Activated CD8-positive, alpha-beta memory T cell treated with anti-CD3 and anti-CD28 coated beads for 24 hours (primary cell): ENCODE measurements at places on chromosomes 2 and 18.
A peak's percentile ranks its signal among the peaks of the same experiment; 100 is the strongest.

DNA sequence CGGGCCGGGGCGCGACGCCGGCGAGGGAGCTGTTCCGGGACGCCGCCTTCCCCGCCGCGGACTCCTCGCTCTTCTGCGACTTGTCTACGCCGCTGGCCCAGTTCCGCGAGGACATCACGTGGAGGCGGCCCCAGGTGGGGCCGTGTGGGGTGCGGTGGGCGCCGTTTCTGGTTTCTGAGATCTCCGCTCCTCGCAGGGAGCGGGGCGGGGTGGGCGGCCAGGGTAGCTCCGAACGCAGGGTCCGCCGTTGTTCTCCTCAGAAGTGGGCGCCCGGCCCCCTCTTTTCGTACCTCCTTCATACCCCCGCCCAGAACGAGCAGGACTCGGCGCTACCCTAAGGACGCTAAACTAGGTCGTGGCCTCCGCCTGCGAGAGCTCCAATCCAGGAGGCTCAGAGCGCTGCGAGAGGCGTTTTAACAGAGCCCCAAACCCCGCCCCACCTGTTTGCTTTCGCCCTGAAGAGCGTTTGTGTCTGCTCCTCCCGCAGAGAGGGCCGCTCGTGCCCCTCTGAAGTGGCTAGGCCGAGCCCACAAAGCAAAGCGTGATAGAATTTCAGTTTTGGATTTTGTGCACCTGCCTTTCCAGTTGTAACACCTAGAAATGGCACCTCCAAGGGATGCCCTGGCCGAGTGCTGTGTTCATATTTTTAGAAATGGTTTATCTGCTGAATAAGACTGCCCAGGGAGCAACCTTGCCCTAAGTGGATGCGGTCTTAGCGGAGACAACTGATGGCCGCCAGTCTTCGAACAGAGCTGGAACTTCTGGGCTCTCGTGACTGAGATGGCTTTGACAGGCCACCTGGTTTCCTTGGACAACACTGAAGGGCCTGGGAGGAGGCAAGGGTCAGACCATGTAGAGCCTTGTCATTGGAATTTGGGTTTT, 626 bp downstream of the CAPN10 start:
- peak; percentile 80 for DNase-seq

GRCh38 chr18:55900380-55900779, 312.4 kb upstream of the TCF4 start:
- DNase-seq: no peak

DNA sequence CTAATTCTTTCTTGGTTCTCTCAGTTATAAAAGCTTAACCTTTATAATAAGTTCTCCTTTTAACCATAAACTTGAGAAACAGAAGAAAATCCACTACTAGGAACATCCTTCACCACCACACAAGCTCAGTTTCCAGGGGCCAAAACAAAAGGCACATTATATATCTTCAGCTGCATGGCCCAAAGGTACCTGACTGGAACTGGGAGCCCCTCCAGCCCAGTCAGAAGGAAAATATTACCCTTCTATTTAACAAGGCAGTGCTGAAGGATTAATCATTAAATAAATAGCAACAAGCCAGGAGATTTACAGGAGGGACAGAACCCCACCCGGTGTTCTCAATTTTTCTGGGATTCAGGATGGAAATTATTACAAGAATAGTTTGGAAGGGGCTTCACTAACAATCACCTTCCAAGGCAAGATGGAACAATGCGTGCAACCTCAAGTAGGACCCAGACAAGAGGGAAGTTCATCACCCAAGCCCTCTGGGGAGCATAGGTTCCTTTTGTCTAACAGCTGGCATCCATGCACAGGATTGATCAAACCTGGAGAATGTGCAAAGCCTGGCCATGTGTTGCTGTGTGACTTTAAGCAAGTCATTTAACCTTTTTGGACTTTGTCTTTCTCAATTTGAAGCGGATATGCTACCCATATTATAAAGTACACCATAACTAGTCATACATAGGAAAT, 159.6 kb upstream of the SETBP1 start:
- DNase-seq: no peak

DNA sequence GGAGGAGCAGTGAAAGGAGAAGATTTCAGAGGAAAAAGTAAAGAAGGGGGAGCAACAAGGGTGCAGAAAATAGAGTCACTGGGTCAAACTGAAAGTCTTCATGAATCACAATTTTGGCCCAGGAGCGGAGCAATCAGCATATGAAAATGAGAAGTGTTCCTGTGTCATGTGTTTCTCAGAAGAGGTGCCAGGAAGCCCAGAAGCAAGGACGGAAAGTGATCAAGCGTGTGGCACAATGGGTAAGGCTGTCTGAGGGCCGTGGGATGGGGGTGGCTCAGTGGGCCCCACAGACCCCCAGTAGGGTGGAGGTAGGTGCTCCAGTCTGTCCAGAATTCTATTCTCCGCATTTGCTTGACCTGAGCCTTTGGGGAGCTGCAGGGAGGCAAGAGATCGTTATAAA, 44.2 kb downstream of the SP140 start:
- DNase-seq: no peak

DNA sequence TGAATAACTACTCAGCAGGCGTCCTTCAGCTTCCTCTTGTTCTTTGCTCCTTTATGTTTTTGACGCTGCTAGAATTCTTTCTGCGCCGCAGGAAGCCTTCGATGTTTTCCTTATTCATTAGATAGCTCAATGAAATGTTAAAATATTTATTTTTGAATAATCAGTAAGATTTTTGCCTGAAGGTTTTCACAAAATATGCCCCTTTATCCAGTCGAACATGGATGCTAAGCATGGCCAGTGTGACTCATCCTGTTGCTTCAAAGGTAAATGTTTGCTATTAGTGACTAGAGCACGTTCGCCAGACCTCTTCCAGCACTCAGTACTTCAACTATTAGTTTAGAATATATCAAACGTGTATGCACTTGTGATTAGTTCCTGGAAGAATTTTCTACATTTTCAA, 7.6 kb upstream of the MEIS1 start:
- no peak for DNase-seq

GRCh38 chr18:63376538-63376937, 9.5 kb upstream of the KDSR start:
- no peak for DNase-seq

- no peak for DNase-seq
Observed at GRCh38 chr2:158723181-158723838, 71.8 kb upstream of the DAPL1 start.

DNA sequence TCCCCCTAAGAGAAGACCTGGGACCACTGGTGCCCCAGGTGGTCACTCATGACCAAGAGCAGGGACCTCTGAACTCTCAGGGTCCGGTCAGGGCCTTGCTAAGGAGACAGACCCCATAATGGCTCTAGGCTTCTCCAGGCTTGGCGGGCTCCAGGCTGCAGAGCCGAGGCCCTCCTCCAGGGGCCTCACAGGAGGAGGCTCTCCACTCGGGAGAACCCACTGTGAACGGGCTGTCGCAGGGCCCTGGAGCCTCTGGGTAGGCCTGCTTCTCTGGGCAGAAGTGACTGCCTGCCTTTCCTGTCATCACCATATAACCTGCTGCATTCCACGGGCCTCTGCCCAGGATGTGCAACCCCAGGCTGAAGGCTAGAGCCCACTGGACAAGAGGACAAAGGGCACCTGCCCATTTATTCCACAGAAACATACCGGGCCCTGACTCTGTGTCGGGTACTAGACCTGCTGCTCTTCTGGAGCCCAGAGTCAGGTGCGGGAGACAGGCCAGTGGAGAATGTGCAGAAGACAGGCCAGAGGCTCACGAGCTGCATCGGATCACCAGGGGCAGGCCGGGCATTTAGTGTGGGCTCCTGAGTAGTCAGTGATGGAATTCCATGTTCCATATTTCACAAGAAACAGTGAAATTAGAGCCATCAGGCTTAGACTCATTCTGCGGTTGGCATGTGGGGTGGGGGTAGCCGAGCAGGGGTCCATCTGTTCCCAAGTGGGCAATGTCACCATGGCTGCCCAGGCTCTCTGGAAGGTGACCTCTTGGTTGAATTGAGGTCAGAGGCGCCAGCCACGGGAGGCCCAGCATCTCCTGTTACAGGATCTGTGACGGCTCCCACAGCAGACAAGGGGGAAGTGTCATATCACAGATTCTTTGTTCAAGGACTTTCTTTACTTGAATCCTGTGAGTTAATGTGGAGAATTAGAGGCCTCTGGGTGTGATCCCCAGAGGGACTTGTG, 220.8 kb downstream of the SH3RF3 start:
- peak; percentile 59 for DNase-seq

DNA sequence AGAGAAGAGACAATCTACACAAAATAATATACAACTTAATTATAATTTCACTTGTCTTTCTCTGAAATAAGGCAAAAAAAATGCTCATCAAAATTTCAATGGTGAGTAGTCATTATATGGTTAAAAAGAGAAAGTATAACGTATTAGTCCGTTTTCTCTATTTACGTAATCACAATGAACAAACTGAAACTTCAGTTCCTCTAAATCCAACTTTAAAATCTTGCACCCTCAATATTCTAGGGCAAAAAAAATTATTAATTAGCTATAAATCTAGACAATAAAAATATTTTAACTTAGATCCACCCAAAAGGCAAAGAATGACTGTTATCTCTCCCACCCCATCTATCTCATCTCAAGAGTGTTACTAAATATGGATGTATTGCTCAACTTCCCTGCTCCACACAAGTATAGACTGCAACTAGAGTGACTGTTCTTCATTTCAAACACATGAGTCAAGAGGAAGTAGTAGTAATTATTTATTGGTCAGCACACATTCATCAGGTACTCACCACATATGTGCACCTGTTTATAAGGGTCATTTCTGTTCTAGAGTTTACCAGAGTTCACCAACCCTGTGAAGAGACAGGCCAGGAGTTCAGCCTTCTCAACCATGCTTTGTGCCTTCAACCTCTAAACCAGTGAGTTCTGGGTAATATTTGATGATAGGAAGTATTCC, 36.4 kb downstream of the STK39 start:
- no peak for DNase-seq

DNA sequence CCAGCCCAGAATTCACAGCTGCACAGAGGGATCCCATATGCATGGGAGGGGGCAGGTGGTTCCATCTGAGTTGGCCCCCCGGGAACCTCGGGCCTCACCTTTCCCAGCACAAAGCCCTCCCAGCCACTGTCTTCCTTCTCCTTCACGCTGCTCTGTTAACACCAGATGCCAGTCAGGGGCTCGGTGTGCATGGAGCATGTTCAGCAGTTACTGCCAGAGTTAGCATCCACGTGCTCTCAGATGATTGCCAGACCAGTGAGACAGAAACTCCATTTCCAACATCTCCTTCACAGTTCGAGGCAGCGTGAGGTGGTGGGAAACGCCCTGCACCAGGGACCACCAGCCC, 101.0 kb downstream of the PTGR3 start:
- peak; percentile 43 for DNase-seq

GRCh38 chr2:119871725-119872124, 112.0 kb downstream of the PTPN4 start:
- no peak for DNase-seq

DNA sequence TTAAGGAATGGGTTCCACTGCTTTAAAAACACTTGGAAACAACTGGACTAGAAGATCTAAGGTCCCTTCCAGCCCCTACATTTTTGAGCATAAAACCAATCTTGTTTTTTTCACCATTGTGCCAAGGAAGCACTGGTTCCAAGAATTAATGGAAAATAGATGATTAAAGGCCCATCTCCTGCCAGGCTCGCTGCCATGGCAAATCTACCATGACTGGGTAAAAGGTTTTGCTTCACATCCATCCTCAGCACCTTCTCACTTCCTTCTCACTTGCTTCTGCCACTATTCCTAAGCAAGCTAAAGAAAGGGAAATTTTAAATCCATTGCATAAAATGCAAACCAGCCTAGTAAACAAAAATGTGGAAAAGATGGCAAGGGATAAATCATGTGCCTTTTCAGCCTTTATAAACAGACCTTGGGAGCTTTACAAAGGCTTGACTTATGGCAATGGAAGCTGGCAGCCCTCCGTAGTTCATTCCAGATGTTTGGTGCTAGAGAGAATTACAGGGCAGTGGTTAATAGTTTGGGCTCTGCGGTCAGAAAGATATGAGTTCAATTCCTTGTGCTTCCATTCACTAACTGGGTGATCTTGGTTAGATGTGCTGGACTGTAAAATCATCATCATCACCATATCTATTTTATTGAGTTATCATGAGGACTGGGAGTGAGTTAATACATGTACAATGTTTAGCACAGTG, 27.0 kb upstream of the ST3GAL5 start:
- DNase-seq: no peak

GRCh38 chr2:60536746-60537145, 16.7 kb downstream of the BCL11A start:
- DNase-seq: no peak

- DNase-seq: no peak
Observed at GRCh38 chr2:52539026-52539970, 1228.3 kb upstream of the CHAC2 start.

DNA sequence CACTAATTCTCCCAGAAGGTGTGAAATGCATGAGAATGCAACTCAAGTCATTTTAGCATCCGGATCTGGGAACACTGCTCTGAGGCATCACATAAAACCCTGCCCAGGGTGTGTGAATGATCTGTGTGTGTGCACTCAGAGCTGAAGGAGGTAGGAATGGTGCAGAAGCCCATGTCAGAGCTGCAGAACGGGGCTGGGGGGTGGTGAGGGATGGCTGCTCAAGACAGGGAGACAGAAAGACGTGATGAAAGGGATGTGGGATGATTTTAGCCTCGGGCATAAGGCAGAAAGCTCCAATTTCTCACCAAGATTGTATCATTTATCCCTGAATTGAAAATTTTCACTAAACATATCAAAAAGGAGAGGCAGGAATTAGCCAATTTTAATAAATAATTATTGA, 369.1 kb downstream of the EIPR1 start:
- no peak for DNase-seq

DNA sequence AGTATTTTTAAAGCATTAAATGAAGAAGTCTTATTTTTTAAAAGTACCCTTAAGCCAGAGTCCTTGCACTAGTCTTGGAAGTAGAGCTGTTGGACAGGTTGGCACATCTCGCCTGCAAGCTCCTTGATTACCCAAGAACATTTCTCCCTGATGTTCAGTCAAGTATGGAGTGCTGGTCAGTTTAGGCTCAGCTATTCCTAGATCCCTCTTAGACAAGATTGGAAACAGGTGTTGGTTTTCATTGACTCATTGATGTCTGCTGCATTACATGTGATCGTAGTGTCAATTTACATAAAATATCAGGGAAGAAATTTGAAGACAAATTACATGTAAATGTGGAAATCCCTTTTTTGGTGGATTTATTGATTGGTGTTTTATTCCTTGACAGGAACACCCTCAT, 170.4 kb downstream of the ZNF407 start:
- DNase-seq: no peak

DNA sequence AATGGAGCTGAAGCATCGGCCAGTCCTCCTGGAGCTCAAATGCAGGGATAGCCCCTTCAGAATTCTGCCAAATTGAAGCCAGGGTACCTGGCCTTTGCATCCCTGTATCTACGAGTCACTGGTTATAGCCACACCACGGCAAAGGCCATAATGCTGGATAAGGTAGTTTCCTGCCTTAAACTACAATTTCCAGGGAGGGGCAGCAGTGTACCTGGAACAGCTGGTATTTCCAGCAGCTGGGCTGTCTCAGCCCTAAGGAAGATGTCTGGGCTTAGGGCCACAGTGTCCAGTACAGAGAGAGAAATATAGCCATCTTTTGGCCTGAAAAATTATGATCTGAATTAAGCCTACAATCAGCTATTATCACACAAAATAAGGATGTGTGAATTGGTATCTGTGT, 180.3 kb downstream of the GCA start:
- no peak for DNase-seq

- DNase-seq: peak; percentile 38
Observed at GRCh38 chr18:76991021-76991688, 141.4 kb downstream of the MBP start.

GRCh38 chr18:80172056-80172455, 63.0 kb downstream of the ADNP2 start:
- no peak for DNase-seq
